ENCODE measurements at places on chromosomes 11 and 22. TPM values are rescaled to one million over a fixed set of nuclear protein-coding genes. Genes with fewer than 3 reads are reported as not detected.

The ROBO3 gene
- total RNA-seq: 7.8 TPM

DNA sequence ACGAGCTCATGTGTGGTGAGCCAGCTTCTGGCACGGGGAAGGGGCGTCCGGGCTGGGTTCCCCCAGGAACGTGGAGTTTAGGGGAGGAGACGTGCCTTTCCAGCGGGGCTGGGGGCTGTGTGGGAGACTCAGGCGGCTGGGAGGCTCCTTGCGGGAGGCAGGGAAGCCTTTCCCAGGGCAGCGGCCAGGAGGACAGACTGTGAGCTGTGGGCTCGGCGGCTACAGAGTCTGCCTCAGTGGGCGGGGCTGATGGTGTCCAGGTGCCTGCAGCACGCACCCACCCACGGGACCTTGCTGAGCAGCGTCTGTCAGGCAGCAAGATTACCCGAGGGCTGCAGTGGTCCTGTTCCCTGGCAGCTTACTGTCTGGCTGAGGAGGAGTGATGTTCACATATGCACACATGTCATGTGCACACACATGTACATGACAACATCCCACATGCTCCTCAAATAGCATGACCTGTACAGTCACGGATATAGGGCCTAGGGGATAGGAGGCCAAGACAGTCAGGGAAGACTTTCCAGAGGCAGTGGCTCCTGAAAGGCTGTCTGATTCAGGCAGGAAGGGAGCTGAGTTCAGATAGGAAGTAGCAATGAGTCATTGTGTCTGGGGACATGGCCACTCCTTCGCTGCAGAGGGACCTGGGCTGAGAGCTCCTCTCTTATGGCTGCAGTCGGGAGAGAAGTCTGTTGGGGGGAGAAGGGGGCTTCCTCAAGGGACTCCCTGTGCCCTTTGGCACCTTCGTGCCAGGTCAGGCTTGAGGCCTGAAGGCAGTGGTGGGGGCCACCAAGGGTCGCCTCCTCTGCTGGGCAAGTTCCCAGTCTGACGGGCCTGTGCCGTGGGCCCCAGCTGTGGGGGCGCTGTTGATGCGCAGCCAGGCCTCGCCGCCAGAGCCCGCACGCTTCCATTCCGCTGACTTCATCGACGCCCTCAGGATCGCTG, 23.3 kb upstream of the PPP6R3 start:
- no peak for DNase-seq

- DNase-seq: no peak
Measured at GRCh38 chr11:46902694-46903093, 15.7 kb downstream of the LRP4 start.

GRCh38 chr11:62542111-62542745, 4.4 kb downstream of the AHNAK start:
- DNase-seq: peak; percentile 84

GRCh38 chr22:49790912-49791311, 36.8 kb downstream of the BRD1 start:
- no peak for DNase-seq

DNA sequence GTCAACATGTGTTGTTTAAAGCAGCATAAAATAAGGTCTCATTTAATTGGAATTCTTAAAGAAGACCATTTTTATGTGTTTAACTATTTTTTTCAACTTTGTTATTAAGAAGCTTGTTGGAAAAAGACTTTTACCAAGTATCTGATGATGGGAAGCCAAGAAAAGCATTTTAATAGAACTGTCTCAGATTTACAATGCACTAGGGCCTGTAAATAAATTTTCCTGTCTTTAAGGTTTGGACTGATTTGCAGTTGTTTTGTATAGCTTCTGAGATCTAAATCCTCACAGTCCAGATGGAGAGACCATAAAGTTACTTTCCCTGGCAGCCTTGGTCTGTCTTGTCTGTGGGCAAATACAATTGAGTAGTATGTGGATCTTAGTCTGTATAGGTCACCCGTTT, 41.6 kb downstream of the EXT2 start:
- DNase-seq: no peak

GRCh38 chr11:129861702-129862522, 33.5 kb downstream of the NFRKB start:
- DNase-seq: peak; percentile 61

- no peak for DNase-seq
Measured at GRCh38 chr11:65279741-65280440, 18.1 kb downstream of the POLA2 start.

DNA sequence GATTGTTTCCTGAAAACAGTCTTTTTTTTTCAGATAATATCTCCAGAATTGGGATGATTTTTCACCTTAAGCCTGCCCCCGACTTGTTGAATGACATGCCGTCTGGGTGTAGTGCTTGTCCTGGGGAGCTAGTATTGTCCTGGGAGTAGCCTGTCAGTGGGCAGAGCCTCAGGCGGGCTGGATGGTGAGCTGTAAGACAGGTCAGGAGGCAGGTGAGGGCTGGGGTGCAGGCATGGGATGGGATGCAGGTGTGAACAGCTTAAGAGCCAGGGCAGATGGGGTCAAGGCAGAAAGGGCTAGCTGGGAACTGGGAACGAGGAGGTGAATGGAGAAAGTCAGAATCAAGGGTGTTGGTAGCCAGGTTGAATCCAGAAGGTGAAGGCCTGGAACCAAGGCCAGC, 200.2 kb downstream of the CSNK2A3 start:
- DNase-seq: no peak

DNA sequence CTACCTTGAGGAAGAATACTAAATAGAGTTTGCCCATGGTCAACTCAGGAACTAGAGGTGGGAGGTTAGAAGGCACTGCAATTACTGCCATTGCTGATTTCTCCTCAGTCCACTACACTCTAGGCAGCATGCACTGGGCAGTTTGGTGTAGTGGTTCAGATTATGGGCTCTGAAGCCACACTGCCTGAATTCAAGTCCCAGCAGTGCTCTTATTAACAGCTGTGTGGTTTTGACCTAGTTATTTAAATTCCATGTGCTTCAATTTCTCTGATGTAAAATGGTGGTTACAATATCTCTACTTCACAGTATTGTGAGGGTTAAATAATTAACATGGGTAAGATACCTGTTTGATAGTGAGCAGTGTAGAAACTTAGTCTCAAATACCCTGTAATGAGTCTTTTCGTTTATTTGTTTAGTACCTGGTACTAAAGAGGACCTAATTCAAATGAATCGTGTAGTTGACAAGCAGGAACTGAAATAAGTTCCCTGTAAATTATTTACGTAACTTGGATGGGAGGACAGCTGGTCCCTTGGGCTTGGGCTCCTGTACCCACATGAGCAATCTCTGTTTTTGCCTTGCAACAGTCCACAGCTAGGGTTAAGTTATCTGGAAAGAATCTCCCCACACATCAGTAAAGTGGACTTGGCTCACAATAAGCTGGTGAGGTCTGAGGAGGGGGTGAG, 17.8 kb downstream of the PRR5L start:
- no peak for DNase-seq

The PHOX2A gene
- total RNA-seq: 0.37 TPM

The METTL15 gene
- total RNA-seq: 16.5 TPM

The HTR3B gene
- total RNA-seq: not detected

The ASCL2 gene
- 4.8 TPM for total RNA-seq

- DNase-seq: no peak
Measured at GRCh38 chr22:35727436-35727835, 9.8 kb downstream of the APOL5 start.

GRCh38 chr11:80782135-80782885, 1341.5 kb upstream of the TENM4 start:
- DNase-seq: no peak

GRCh38 chr22:19824212-19824925, 30.3 kb downstream of the GNB1L start:
- peak; percentile 12 for DNase-seq

The GGT5 gene
- total RNA-seq: 2.6 TPM

DNA sequence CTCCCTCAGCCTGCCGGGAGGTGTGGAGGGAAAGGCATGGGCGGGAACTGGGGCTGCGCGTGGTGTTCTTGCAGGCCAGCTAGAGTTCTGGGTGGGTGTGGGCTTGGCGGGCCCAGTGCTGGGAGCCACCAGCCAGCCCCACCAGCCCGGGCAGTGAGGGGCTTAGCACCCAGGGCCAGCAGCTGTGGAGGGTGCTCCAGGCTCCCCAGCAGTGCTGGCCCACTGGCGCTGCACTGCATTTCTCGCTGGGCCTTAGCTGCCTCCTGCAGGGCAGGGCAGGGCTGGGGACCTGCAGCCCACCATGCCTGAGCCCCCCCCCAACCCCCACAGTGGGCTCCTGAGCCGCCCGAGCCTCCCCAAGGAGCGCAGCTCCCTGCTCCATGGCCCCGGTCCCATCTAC, 304.2 kb downstream of the KCNA4 start:
- no peak for DNase-seq

GRCh38 chr22:30444632-30445437, 19.3 kb downstream of the MTFP1 start:
- peak; percentile 49 for DNase-seq

DNA sequence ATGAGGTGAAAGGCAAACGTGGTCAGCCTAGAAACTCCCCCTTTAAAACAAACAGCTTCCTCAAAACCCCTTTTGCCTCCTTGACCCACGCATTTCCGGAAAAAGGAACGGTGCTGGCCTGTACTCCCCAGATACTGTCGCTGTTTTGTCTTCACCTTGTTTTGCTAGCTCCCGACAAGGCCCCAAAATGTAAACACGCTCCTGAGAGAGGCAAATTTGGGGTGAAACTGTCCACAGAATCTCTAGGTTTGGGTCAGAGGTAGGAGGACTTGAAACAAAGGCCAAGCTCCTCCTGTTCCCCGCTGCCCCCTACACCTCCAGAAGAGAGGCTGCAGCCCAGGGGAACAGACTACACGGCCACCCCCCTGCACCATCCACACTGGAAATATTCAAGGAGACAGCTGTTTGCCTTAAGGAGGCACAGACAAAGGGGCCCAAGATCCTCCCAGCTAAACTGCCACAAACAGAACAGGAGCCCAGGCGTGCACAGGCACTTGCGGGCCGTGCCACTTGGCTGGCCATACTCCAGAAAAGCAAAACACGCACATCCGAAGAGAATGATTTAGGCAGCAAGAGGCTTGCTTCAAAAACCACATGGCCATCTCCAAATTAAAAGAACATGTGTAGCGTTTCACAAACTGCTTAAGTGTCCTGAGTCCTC, 160.5 kb upstream of the GRK3 start:
- peak; percentile 47 for DNase-seq

The OR5P2 gene
- total RNA-seq: not detected

DNA sequence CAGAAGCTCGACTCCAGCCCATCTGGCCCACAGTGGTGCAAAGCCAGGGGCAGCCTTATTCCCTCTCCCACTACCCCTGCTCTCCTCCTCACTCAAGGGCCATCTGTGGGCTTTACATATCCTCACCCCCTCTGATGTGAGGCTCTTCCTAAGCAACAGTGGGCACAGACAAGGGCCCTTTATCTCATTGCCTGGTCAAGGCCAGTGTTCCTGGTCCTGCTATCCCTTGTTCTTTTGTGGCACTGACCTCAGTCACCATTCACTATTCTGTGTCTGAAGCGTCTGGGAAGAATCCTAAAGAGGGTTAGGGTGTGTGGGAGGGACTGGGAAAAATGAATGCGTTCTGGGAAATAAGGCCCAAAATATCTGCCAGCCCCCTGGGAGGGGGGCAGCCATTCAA, 7.3 kb downstream of the DNAL4 start:
- no peak for DNase-seq

- DNase-seq: no peak
Measured at GRCh38 chr11:62129590-62130282, 5.9 kb downstream of the INCENP start.

- no peak for DNase-seq
Measured at GRCh38 chr11:78339945-78340344, 77.7 kb downstream of the GAB2 start.

The ARHGAP8 gene
- total RNA-seq: 38.4 TPM

The XRCC6 gene
- 312 TPM for total RNA-seq

DNA sequence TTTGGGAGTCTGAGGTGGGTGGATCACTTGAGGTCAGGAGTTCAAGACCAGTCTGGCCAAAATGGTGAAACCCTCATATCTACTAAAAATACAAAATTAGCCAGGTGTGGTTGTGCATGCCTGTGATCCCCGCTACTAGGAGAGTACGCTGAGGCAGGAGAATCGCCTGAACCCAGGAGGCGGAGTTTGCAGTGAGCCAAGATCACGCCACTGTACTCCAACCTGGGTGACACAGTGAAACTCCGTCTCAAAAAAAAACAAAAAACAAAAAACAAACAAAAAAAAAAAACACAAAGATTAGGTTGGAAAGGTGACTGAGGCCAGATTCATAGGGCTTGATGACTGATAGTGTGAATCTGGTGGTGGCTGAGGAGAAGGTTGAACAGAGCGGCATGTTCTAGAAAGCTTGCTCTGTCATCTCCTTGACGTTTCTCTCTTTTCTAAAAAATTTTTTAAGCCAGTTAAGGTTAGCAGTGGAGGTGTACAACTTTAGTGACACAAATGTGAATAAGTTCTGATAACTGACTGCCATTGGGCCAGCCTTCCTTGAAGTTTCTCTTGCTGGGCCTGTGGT, 40.9 kb downstream of the TXN2 start:
- no peak for DNase-seq

- no peak for DNase-seq
Measured at GRCh38 chr22:38075961-38076360, 8.0 kb downstream of the SLC16A8 start.

The PRSS23 gene
- 45.5 TPM for total RNA-seq

The OR52N4 gene
- not detected for total RNA-seq

The DDIAS gene
- 2.5 TPM for total RNA-seq

The RFPL1 gene
- not detected for total RNA-seq

DNA sequence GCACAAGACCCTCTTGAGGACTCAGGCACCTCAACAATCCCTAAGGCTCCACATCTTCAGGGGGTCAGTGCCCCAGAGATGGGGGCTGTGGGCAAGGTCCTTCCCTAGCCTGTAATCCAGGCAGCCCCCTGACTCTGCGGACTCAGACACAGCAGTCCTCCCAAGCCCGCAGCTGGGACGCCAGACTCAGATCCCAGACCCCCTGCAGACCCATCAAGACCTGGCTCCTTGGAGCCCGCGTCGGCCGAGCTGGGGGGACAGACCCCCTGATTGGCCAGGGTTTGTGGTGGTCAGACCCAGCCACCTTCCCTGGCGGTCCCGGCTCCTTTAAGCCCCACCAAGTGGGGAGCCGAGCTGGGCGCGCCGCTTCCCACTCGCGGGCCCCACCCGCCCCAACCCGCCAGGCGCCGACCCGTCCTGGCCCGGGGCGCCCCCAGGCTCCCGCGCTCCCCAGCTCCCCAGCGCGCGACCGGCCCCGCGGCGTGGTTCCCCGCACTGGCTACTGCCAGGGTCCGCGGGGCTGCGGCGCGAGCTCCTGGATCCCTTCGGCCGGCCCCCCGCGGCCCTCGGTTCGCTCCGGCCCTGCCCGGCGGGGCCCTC, 458 bp downstream of the OSBPL5 start:
- DNase-seq: no peak

The PDGFB gene
- total RNA-seq: 1.9 TPM

The KCNQ1 gene
- total RNA-seq: 55.8 TPM

DNA sequence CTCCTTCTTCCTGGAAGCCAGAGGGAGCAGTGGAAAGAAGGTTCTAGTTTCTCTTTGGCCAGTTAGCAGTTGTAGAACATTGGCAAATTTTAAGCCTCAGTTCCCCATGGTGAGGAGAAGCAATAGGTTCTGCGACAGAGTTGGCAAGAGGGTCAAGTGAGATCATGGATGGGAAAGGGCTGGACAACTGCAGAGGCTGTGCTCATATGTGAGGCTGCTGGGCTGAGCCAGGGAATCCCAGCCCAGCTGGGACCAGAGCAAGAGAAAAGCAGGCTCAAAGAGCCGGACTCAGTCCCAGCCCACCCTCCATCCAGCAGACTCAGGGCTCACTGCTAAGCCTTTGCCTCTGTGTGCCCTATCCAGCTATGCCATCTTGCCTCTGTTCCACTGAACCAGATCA, 66.8 kb upstream of the MYOD1 start:
- DNase-seq: no peak
